ENCODE measurements at places on chromosomes 5 and 9.

GRCh38 chr9:80062567-80062966 lies 490.8 kb downstream of the TLE4 start:
- DNase-seq, result no peak

GRCh38 chr9:13386935-13387733 lies 107.6 kb upstream of the MPDZ start:
- no peak for DNase-seq

DNA sequence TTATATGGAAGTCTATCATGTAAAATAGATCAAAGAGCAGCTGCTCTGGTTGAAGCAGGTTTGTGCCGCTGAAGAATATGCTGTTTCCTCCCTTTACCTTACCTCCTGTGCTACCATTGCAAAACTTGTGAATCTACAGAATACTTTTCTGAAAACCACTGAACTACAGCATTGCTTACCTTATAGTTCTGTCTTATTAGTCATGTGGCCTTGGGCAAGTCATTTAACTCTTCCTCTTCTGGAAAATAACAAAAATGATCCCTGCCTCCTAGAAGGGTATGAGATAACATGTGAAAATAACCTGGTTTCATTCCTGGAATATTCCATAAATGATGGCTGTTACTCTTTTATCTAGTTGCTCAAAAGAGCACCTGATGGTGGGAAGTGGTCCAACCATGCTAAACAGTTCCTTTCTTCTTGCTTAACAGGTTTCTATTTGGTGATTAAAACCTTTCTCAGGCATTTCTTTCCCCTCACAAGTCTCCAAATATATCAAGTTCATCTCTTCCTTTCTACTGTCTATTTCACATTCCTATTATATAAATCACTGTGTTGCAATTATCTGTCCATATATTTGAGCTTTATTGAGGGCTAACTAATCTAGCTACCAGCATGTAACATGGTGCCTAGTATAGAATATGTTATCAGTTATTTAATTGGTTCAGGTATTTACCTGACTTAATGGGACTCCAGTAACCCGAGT lies 15.0 kb downstream of the TRIM32 start:
- DNase-seq, result no peak

- DNase-seq, result no peak
These were observed 37.6 kb downstream of the MAST4 start for GRCh38 chr5:66633754-66634153.

DNA sequence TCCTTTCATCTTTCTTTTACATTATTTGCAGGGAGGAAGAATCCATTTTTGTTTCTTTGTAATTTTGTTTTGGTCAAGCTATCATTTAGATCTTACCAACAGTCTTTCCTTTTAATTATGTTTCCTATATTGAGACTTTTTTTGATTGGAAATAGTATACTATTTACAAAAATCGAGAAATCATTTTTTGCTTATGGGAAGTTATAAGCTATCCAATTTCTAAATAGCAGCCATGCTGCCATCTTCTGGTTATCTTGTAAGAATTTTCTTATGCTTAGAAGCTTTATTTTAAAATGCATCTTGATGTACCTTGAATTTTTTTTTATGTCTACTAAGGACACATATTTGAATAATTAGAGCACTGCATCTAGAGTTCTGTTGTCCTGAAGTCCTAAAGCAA lies 821.2 kb downstream of the PTPRD start:
- DNase-seq, result no peak

- no peak for DNase-seq
These were observed 141.2 kb downstream of the PARP8 start for GRCh38 chr5:50807661-50808060.

DNA sequence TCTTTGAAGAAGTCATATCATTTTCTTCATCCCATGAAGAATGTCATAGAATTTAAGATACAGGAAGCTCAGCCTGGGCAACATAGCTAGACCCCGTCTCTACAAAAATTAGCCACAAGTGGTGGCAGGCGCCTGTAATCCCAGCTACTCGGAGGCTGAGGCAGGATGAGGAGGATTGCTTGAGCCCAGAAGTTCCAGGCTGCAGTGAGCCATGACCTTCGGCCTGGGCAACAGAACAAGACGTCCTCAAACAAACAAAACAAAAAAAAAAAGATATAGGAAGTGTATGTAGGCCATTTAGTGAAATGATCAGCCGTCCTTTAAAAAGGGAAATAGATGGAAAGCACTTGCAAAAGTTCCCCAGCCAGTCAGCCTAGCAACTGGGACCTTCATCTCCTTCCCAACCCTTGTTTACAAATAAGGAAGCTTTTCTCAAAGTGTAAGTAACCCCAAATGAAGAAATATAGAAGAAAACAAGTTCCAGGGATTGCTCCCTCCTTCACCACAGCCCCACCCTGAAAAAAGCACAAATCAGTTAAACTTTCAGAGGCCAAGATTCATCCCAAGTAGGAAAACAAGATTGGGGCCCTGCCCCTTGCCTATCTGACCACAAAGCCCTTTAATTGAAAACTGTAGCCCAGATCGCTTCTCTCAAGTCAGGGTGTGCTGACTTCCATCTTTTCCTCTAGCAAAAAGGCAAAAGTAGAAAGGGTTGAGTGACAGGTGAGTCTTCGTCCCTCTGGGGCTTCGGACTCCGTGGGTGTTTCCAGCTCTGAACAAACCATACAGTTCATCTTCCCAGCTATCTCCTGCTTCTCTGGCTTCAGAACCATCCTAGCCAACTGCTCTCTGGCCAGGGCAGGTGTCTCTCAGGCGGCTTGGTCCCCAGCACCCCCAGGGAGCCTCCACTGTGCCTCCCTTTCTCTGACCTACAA lies 1.2 kb downstream of the SLC31A2 start:
- no peak for DNase-seq

- DNase-seq, result no peak
These were observed 5.9 kb upstream of the CFAP90 start for GRCh38 chr5:7856855-7857254.

DNA sequence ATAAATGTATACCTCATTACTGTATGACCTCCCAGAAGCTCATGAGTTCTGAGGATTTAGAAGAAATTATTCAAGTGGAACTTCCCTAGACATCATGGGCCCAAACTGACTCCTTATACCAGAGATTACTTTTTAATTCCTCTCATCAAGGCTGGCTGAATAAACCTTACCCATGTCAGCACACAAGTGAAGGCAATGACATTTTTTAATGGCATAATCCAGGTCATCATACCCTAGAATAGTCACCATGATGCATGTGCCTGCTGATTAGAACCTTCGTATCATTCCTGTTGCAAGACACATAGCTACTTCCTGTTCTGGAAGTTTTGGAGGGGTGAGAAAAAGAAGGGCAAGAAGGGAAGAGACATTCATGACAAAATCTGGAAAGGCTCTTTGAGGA lies 49.8 kb upstream of the IFNK start:
- DNase-seq, result no peak

DNA sequence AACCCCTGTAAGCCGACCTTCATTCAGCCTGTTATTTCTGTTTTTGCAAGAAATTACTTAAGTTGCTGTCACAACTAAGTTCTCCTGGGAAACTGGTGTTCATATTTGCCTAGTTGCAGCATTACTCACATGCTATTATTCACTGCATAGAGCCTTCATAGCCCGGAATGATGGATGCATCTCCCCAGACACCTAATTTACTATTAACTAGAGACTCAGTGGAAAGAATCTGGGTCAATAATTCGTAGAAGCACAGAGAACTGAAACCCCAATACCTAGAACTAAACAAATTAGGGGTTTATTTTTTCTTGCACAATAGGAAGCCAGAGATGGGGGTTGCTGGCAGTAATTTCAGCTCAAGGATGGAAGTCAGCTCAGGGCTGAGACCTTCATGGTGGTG lies 45.7 kb upstream of the FAM170A start:
- DNase-seq, result no peak

GRCh38 chr5:66945389-66946349 lies 250.9 kb downstream of the CD180 start:
- DNase-seq, result no peak

GRCh38 chr5:73155271-73156222 lies 17.4 kb upstream of the TMEM174 start:
- DNase-seq, result no peak

DNA sequence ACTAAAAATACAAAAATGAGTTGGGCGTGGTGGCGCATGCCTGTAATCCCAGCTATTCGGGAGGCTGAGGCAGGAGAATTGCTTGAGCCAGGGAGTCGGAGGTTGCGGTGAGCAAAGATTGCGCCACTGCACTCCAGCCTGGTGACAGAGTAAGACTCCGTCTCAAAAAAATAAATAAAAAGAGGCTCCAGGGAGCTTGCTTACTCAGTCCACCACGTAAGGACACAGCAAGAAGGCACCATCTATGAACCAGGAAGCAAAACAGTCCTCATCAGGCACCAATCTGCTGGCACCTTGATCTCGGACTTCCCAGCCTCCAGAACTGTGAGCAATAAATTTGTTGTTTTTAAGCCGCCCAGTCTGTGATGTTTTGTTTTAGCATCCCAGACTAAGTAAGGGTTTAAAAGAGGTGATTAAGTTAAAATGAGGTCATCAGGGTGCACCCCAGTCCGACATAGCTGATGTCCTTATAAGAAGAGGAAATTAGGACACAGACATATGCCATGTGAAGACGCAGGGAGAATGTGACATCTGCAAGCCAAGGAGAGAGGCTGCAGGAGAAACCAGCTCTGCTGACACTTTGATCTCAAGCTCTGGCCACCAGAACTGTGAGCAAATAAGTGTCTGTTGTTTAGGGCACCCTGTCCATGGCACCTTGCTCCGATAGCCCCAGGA lies 45.9 kb downstream of the C9orf50 start:
- no peak for DNase-seq

DNA sequence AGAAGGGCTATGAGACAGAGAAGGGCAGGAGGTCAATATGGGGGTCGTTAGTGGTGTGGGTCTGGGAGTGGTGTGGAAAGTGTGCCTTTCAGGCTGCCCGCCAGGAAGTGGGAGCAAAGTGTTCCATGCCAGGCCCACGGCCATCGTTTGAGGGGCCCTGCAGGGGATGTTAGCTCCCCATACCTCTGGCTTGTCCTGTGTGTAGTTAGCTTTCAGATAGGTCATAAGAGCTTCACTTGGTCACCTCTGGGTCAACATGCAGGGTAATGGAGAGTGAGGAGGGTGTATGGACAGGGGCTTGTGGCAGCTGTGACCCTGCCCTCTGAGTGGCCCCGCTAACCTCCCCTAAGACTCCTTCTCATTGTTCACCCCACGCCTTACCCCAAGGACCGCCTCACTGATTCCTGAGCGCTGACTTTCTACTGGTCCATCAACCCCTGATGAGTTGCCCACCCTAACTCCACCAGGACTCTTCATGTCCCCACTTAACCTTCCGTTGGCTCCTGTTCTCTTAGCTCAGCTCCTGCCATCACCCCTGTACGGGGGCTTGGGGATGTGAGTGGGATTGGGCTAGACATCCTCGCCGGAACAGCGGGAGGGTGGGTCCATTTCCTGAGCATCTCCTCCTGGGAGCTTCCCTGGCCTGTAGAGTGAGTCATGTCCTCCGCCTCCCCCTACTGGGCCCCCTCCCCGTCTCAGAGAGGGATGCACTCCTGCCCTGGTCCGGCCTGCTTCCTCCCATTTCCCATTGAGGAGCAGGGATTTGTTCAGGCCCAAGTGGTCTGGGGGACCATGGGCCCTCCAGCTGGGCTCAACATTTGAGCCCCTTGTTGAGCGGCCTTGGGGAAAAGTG lies 125.7 kb downstream of the FGF18 start:
- no peak for DNase-seq

DNA sequence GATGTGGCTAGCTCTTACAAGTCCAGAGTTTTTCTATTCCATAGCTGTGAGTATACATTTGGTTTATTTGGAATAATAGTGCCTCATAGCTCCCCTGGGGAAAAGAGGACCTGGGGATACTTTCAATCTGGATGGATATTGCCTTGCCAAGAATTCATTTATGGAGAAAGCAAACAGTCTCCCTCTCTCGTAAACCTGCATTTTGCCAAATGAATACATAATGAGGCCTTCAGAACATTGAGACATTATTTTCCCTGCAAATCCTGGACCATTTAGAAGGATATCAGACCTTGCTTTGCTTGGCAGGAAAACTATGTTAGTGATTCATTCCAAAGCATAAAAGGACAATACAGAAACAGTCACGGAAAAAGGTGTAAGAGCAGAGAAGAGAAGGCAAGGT lies 569.6 kb upstream of the BRINP1 start:
- DNase-seq, result no peak

GRCh38 chr9:91060520-91061343 lies 259.1 kb downstream of the SYK start:
- DNase-seq, result no peak

GRCh38 chr9:36316049-36316448 lies 57.8 kb upstream of the GNE start:
- no peak for DNase-seq

GRCh38 chr5:68232277-68232676 lies 16.7 kb downstream of the PIK3R1 start:
- DNase-seq, result no peak

GRCh38 chr9:18448101-18448500 lies 25.9 kb upstream of the ADAMTSL1 start:
- no peak for DNase-seq

- DNase-seq, result no peak
These were observed 69.9 kb downstream of the PSAT1 start for GRCh38 chr9:78366827-78367226.

GRCh38 chr9:113579283-113580040 lies 115.9 kb downstream of the RGS3 start:
- no peak for DNase-seq

DNA sequence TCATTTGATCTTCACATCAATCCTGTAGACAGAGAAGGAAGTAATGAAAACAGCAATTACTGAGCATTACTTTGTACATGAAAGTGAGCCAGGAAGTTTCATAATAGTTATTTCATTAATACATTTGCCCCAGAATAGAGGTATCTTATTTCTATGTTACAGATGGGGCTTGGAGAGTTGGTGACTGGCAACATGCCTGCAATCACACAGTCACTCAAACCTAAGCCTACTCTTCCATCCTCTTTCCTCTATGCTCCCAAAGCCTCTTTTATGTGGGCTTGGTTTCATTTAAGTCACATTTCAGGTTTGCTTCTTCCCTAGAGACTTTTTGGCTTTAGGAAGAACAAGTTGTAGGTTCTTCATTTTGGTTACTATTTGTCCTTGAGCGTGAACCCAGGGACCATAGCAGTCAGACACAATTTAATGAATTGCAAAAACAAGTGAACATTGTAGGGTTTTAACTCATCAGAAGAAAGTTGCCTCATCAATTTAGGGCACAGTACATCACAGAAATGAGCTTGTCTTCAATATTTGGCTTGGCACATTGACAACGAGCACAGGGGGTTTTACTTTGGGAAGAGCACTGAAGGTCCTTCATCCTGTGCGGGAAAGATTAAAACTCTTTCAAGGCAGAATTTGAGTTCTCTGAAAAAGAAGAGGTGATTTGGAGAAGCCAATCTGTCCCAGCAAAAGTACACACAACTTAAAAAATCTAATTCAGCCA lies 381.1 kb downstream of the TMEM38B start:
- no peak for DNase-seq

DNA sequence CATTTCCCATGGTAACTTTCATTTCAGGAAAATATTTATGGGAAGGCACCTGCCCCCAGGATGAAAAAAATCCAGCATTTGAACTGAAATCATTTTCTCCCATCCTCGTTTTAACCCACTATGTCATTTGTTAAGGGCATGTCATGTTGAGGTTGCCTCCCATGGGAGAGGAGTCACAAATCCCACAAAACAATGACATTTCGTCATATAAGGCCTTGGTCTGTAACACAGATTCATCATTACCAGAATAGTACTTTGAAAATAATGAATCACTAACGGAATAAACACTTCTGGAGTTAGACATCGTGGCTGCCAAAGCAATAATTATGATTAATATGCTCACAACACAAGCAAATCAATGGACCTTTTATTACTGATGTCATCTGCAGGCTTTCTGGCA lies 274.1 kb downstream of the NDUFS4 start:
- no peak for DNase-seq

- no peak for DNase-seq
These were observed 178.8 kb downstream of the TRIO start for GRCh38 chr5:14321936-14322335.
